ENCODE measurements at places on chromosomes 16 and 17.

DNA sequence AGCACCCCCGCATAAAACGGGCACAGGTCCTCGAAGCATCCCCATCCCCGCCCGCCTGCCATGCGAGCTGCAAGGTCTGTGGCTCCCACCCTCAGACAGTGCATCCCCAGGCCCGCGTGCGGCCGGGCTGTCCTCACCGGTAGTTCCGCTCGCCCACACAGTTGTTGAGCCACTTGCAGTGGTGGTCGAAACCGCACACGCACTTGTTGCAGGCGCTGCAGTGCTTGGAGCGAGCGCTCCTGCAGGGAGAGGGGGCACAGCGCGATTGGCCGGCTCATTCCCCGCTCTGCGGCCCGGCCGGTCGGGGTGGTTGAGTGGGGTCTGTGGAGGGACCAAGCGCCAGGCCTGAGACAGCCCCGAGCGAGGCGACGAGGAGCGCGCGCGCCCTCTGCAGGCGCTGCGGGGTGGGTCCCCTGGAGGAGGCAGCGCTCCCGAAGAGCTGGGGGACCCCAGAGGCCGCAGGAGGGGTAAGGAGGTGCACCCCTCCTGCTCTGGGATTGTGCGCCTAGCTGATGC, 6.0 kb upstream of the TPPP3 start:
- DNase-seq: no peak

GRCh38 chr16:81798311-81799137, 19.4 kb downstream of the PLCG2 start:
- no peak for DNase-seq

GRCh38 chr17:29748400-29748799, 125.7 kb upstream of the CORO6 start:
- no peak for DNase-seq

DNA sequence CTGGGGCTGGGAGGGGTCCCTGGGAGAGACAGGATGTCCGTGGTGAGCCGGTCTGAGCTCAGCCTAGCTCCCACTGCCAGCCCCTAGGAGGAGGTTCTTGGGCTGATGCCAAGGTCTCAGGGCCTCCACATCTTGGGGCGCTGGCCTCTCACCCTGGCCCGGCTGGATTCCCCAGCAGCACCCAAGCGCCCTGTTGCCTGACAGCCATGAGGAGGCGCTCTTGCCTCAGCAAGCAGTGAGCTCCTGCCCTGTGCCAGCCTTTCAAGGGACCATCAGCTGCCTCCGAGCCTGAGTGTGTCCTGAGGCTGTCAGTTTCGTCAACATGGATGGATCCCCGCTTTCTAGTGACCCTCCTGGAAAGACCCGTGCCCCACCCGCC, 234.9 kb upstream of the CIBAR2 start:
- DNase-seq: no peak

- no peak for DNase-seq
Observed at GRCh38 chr17:67043283-67043682, 1.1 kb upstream of the CACNG1 start.

- no peak for DNase-seq
Observed at GRCh38 chr17:58088624-58089023, 5.4 kb downstream of the DYNLL2 start.

GRCh38 chr16:5015887-5016286, 17.8 kb downstream of the NAGPA start:
- DNase-seq: no peak

DNA sequence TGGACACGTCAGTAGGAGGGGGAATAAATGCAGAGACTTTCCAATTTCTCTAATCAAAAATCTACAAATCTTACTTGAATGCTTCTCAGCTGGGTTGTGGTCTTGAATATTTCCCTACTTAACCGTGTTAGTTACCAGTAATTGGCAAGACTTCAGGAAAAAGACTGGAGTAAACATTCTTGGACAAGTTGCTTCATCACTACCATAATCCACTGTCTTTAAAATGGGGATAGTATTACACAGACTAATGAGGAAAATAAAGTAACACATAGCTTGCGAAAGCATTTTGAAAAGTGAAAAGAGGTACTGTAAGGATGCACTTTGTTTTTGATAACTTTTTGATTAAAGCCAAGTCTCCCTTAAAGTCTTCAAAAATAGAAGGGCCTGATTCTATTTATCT, 18.4 kb downstream of the MYH1 start:
- DNase-seq: no peak

DNA sequence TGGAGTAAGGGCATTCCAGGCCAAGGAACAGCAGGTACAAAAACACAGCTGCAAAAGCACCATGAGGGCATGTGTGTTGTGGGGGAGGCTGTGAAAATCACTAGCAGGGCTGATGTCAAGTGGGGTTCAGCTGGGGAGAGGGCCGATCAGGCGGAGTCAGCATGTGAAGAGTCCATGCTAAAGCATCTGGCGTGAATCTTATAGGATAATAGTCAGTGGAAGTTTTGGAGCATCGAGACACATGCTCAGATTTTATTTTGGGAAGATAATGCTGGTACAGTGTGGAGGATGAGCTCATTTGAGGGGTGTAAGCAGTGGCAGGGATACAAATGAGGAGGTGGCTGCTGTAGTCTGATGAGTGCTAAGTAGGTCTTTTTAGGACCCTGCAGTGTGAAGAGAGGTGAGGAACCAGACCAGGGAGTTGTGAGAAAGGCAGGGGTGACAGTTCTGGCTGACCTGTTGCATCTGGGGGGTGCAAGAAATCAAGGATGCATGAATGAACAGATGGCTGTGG, 30.3 kb downstream of the MMD start:
- no peak for DNase-seq

GRCh38 chr17:55794725-55795482, 44.1 kb downstream of the PCTP start:
- no peak for DNase-seq

GRCh38 chr16:5062790-5063765, 2.7 kb downstream of the C16orf89 start:
- DNase-seq: no peak

DNA sequence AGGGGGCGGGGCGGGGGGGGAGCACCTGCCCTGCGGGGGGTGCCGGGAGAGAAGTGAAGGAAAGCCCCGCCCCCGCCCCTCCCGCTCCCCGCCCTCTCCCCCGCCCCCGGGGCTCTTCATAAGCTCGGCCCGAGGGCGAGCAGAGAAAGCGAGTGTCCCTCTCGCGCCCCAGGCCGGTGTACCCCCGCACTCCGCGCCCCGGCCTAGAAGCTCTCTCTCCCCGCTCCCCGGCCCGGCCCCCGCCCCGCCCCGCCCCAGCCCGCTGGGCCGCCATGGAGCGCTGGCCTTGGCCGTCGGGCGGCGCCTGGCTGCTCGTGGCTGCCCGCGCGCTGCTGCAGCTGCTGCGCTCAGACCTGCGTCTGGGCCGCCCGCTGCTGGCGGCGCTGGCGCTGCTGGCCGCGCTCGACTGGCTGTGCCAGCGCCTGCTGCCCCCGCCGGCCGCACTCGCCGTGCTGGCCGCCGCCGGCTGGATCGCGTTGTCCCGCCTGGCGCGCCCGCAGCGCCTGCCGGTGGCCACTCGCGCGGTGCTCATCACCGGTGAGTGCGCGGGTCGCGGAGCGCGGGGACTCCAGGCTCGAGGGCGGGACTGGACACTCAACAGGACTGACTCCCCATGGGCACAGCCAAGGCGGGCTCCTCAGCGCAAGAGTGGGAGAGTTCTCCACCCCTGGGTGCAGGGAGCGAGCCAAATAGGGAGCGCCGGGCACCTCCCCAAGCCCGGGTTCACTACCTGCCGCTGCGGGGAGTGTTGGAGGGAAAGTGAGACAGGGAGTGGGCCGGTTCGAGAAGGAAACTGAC, at the start of gene HSD11B2:
TSS of gene HSD11B2 (plus strand) at position 145 of the 798 bp plus-strand sequence. CDS start at position 273, 128 bp downstream.
- DNase-seq: no peak

DNA sequence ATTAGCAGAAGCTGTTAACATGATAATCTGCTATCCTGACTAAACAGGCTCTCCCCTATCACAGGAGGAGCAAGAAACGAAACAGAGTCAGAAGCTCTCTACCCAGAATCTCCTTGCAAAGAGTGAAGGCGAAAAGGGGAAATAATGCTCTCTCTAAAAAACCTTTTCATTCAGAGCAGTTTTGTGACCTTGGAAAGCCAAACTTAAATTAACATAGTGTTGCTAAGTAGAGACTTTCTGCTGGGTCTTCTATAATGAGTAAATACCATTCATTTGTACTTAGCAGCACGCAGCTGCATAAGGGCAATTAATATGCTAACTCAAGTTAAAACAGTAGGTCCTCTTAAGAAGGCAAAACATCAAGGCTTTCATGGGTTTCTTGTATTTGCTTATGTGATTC, 101.7 kb upstream of the GPR139 start:
- DNase-seq: no peak

DNA sequence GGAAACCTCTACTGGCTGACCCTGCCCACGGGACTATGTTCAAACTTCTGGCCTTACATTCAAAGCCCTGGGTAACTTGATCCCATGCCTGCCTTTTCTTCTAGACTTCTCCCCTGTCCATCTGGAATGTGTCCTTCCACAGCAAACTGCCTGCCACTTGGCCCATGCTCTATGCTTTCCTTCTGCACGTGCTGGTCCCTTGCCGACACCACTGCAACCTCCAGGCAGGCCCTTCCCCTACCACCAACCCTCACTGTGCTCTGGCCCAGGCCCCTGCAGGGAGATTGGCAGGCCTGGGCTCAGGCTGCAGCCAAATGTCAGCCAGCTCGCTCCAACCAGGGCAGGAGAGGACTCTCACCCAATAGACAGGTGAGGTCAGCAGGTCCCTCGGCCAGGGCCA, 11.0 kb downstream of the HSD11B2 start:
- no peak for DNase-seq

DNA sequence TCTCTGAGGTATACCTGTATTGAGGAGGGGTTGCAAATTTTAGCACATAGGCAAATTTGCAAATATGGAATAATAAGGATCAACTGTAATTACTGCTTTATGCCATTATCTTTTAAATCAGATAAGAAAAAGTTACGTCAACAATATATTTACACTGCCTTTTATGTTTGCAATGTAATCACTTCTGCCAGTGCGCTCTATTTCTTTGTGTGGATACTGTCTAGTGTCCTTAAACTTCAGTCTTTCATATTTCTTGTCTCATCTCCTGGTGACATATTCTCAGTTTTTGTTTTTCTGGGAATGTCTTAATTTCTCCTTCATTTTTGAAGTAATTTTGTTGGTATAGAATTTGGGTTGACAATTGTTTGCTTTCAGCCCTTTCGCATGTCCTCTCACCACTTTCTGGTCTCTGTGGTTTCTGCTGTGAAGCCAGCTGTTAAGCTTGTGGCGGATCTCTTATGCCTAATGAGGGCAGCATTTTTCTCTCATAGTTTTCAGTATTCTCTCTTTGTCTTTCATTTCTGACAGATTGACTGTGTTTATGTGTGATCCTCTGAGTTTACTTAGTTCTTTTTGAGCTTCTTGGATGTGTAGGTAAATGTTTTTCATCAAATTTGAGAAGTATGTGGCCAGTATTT, 37.6 kb upstream of the ABCC11 start:
- no peak for DNase-seq

Data from esophagus squamous epithelium (tissue), 5 donors.